NCI-H1048 (cell line): ENCODE measurements at places on chromosomes 2 and 18.

- no peak for DNase-seq
Observed at GRCh38 chr18:36917907-36918306, 89.0 kb downstream of the KIAA1328 start.

- DNase-seq = no peak
Observed at GRCh38 chr2:108217211-108217610, 22.6 kb upstream of the SULT1C3 start.

DNA sequence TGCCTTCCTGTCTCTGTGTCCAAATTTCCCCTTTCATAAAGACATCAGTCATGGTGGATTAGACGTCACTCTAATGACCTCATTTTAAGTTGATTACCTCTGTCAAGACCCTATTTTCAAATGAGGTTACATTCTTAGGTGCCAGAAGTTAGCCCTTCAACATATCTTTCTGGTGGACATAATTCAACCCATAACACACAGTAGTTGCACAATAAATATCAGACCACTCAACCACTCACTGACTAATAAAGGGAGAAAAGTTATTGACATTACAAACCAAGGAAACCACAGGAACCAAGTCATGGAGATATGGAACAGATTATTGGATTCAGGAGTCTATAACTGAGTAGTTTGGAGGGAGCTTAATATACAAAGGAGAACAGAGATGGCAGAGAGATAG is 377.4 kb upstream of the ACVR2A start:
- DNase-seq = no peak

GRCh38 chr2:43358410-43359201 is 132.2 kb upstream of the ZFP36L2 start:
- no peak for DNase-seq

DNA sequence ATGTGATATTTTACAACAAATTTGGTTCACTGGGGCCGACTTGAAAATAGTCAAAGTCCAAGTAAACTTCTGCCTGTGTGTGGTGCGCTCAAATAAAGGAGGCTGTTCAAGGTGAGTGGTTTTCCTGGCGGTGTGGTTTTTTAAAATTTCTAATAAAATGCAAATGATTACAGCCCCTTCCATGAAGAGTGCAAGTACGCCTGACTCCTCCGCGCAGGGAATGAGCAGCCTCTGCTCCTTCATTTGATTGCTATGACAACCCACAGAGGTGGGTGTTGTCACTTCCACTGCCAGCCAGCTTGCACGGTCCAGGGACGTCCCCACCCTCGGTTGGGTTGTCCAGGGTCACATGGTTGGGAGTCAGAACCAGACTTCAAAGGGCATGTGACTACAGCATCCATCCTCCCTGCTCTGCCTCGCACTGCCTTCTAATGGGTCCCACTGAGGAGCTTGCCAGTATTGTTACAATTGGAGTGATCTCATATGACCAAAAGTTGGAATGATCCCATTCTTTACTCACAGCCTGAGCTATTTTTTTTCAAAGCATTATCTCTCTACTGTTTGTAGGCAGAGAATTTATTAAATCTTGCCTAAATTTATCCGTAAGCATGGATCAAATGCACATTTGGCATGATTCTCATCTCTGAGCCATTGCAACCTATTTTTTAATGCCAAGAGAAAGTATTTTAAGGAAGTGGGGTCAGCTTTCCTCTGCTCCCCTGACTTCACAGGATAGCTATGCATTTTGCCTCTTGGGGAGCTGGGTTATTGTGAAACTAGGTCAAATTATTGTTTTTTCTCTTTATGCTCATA is 121.3 kb downstream of the AGAP1 start:
- DNase-seq = no peak

- no peak for DNase-seq
Observed at GRCh38 chr2:54271843-54272627, 16.0 kb upstream of the TSPYL6 start.

- DNase-seq = peak; percentile 10
Observed at GRCh38 chr2:103823847-103824246, 1030.1 kb upstream of the POU3F3 start.

DNA sequence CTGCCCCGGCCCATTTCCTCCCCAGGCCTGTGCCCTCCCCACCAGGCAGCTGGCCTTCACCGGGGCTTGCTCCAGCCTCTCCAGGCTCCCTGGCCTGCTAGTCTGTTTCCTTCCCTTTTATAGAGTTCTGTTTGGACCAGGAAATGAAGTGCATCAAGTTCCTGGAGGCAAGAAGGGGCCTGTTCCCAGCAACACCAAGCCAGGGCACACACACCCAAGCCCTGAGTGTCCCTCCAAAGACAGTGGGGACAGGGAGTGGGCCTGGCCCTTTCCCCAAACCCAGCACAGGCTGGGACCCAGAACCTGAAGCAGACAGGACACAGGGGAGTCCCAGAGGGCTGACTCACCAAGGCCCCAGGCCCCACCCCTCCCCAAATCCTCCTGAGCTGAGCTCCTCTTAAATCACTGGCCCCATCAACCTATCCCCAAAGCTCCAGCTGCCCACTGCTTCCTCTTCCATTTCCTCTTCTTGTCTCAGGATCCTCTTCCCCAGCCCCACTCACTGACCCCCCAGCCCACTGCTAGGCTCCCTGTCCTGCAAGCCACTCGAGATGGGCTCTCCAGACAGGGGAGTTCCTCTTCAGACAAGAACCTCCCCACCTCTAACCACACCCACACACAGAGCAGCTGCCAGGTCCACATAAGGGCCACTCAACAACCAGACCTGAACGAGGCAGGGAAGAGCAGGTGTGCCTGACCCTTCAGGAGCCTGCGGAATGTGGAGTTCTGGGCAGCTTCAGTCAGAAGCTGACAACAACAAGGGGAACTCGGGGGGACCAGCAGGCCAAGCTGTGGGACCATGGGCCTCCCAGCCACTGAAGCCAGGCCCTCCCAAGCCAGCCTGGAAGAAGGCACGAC is 74.2 kb downstream of the TNS1 start:
- no peak for DNase-seq

- DNase-seq = no peak
Observed at GRCh38 chr18:11976315-11977152, 4.8 kb upstream of the IMPA2 start.

GRCh38 chr18:47560723-47561715 is 309.6 kb upstream of the SKOR2 start:
- DNase-seq = no peak

DNA sequence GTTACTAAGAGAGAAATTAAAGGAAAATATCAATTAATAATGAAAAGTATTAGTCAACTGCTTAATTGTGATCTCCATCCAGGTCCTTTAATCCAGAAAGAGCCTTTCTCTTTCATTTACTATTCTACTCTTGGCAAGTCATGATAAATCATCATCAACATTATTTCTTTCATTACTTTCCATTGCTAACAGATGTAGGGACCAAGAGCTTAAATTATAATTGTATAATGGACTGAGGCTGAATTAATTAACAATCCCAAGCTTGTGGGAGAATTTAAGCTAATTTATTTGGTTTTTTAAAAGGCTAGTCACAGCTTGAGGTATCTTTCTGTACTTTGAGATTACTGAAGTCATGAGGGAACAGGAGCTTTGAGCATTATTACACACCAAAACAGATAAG is 223.9 kb downstream of the ERBB4 start:
- no peak for DNase-seq

DNA sequence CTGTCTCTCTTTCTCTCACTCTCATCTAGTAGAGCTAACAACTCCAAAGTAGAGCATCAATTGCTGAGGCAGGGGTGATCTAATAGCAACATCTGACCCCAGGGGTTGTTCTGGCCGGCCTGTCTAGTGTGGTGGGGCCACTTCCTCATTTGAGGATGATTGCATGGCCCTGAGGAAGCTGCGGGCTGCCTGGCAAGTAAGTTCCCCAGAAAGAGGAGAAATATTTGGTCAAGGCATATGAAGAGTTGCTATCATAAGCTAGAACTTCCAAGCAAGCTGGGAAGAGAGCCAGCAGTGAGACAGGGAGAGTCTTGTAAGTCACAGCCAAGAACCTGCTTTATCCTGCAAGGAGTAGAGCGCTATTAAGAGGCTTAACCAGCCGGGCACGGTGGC is 50.8 kb upstream of the TMEM87B start:
- DNase-seq = no peak

GRCh38 chr2:138730497-138731030 is 49.6 kb downstream of the NXPH2 start:
- DNase-seq = no peak

DNA sequence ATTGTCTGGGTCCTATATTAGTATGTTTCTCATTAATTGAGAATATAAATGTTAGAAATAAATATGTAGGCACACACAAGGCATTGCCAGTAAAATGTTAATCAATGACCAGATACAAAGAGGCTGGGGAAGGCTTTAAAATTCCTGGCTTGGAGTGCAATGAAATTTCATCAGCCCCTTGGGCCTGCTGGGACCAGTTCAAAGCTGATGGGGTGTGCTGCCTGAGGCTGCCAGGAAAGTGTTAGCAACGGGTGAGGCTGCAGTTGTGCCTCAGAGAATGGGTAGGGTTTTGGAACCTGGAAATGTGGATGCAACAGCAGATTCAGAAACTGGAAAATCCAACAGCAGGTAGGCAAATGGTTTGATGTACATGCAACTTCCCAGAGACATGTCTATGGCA is 68.9 kb downstream of the DIPK1C start:
- no peak for DNase-seq

- no peak for DNase-seq
Observed at GRCh38 chr2:10914272-10914693, 2.5 kb downstream of the KCNF1 start.

DNA sequence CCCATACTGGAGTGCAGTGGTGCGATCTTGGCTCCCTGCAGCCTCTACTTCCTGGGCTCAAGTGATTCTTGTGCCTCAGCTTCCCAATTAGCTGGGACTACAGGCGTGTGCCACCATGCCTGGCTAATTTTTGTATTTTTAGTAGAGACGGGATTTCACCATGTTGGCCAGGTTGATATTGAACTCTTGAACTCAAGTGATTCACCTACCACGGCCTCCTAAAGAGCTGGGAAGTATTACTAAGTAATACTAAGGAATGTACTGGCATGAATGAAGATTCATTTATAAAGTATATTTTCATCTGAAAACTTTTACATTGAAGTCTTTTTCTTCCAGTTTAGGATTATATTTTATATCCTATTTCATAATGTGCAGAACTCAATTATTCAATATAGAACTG is 38.1 kb downstream of the NUP35 start:
- no peak for DNase-seq

DNA sequence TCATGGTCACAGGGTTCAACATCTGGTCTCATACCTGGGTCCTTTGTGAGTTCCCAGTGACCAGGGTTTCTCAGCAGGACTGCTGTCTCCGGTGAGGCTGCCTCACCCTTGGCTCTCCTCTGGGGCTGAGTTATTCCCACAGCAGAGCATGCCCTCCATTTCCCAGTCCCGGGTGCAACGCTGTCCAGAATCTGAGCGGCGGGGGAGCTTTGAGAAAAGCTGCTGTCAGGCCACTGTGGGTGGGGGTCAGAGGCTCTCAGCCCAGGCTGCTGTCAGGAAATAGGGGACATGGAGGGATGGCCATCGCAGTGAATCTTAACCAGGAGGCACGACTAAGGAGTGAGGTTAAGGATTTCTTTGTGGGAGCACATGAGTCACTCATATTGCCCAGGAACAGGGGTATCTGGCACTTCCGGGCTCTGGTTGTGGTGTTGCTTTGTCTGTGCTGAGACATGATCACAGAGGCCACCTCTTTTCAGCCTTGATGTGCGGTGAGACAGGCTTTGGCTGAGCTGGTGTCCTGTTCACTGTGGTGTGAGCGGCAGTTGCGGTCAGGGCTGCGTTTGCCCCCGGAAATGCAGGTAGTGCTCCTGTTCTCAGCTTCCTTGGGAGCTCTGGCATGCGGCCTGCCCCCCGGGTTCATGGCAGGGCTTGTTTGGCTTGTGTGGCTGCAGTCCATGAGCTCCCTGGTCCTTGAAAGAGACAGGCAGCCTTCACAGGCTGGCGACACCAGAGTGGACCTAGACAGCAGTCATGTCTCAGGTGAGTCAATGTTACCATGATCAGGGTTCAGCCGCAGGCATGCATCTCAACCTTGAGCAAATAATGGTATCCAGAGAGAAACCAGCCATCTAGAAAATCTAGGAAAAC is 310.7 kb upstream of the MYT1L start:
- DNase-seq = no peak

- no peak for DNase-seq
Observed at GRCh38 chr2:12819103-12819475, 102.4 kb downstream of the TRIB2 start.

DNA sequence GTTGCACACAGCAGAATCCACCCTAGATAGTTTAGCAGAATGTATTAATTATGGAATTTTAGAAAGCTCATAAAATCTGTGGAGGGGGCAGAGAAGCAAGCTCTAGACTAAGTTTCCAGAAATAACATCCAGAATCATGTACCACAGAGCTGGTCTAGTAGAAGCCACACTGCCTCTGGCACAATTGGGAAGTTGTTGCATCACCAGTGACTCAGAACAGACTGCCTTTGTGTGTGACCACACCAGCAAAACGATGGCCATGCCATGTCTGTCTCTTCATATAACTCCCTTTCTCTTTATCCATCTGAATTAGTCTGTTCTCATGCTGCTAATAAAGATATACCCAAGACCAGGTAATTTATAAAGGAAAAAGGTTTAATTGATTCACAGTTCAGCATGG is 158.9 kb downstream of the CCDC148 start:
- DNase-seq = no peak

DNA sequence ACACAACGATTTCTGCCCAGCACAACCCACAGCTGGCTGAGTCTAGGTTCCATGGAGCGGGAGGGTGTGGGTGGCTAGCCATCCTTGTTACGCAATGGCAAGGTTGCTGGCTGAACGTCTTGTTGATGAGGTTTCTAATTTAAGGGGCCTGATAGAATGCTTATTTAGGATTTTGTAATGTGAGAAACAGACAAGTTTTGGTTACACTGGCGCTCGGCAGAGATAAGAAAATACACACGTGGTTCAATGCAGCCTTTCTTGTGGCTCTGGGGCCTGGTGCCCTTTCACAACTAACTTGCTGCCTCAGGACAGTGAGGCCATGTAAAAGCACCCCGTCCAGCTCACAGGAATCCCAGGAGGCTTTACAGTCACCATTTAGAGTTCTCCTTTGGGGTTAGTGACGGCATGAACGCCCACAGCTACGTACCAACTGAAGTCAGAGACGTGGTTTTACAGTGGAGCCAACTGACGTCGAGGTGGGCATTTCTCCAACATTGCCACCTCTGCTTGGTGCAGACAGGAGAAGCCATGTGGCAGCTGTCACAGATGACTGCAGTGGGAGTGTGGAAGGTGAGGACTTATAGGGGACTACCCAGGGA is 29.7 kb upstream of the PIEZO2 start:
- DNase-seq = no peak

- DNase-seq = no peak
Observed at GRCh38 chr2:54194761-54195750, 61.0 kb downstream of the TSPYL6 start.

GRCh38 chr18:24364177-24364576 is 33.4 kb downstream of the OSBPL1A start:
- no peak for DNase-seq

- DNase-seq = no peak
Observed at GRCh38 chr18:79746730-79747129, 51.0 kb upstream of the KCNG2 start.
